Renal cortex interstitium (tissue), 15 donors: ENCODE measurements at places on chromosomes 1 and 21.

DNA sequence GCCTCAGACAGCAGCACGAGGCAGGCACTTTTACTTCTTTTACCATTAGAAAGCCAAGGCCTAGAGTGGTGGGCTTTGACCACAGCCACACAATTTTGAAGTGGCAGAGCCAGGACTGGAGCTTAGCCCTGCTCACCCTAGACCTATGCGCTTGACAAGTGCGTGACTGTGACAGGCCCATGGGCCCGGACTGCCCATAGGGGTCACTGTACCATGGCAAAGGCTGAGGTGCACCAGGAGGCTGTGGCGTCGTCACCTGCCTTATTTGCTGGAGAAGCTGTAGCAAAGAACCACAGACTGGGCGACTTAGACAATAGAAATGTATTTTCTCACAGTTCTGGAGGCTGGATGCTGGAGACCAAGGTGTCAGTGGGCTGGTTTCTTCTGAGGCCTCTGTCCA, 2.6 kb upstream of the TMEM82 start:
- no peak for DNase-seq

DNA sequence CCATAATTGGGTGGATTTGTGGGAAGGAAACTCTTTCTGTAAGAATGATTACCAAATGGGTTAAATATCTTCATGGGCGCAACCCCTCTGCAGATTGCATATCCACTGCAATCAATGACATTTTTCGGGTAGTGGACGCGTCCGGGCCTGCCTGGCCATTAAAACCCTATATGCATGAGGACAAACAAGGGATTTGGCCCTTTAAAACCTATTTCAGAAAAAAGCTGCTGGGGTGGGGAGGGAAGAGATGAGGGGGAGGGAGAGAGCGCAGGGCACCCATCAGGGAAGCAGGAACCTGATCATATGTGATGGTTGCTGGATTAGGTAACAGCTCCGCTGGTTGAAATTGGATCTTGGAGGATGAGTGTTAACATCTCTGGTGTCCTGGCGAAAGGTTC, 228.8 kb downstream of the PBX1 start:
- DNase-seq: no peak

DNA sequence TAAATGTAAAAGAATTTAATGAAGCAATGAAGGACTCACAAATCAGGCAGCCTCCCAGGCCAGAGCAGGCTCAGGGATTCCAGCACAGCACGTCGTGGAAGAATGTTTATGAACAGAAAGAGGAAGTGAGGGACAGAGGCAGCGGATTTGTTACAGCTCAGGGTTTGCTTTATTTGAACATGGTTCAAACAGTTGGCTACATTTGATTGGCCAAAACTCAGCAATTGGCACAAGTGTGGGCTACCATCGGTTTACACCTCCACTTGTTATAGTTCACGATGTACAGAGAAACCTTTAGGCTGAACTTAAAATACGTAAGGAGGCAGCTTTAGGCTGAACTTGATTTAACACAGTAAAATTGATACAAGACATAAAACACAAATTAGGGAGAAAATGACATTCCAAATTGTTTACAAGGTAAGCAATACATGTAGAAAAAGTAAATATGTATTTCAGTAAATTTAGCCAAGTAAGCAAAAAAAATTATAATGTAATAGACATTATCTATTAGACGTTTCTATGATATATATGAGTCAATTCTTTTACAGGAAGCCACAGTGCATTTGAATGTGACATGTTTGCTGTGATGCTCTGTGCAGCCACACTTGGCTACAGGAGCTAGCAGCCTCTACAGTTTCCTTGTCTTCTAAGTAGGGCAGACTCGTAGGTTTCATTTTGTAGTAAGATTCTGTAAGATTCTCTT, 126.5 kb downstream of the ADSS2 start:
- DNase-seq: no peak

GRCh38 chr21:44626673-44627143, at the start of gene KRTAP10-9:
Gene KRTAP10-9, plus strand, starts transcription at chr21:44627093. Its CDS starts 79 bp downstream, at chr21:44627172.
- no peak for DNase-seq

GRCh38 chr1:212701910-212702309, 2.3 kb upstream of the BATF3 start:
- no peak for DNase-seq

- no peak for DNase-seq
These were observed 5.3 kb downstream of the SYTL1 start for GRCh38 chr1:27346991-27347624.

- no peak for DNase-seq
These were observed 29.7 kb downstream of the OPTC start for GRCh38 chr1:203523667-203524066.

- no peak for DNase-seq
These were observed 469.5 kb downstream of the MATN1 start for GRCh38 chr1:30253807-30254440.

DNA sequence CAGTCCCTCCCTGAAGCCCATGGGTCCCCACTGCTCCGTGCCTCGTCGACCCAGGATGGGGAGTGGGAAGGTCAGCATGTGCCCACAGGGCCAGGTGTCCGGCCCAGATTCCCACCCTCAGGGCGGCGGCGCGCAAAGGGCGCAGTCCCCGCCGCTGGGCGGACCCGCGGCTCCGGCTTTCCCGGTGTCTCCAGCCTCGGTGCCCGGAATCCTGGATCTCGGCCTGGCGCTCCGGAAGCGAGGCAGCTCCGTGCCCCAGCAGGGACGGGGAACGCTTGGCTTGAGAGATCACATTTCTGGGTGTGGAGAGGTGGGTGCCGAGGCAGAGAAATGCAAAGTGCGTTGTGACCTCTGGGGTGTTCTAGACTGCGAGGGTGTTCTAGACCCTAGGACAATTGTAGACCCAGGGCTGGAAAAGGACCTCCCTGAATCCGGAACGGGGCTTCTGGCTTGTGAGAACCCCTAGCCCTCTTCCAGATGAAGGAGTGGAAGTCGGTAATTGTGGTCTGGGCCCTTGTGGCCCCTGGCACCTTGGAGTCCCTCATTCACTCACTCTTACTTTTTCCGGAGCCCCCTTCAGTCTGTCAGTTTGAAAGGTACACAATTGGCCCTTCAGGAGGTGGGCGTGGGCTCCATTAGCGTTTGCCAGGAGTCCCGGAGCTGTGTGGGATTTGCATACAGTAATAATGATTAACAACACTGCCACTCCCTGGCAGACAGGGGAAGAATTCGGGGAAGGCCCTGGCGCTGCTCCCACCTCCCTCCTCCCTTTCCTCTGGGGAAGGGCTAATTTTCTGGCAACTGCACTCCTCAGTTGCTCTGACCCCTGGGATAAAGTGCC, 1.6 kb upstream of the KCND3 start:
- peak; percentile 46 for DNase-seq
